ENCODE measurements at places on chromosomes 6 and 20.

GRCh38 chr6:30849903-30850651 is 34.2 kb upstream of the DDR1 start:
- DNase-seq, result no peak

DNA sequence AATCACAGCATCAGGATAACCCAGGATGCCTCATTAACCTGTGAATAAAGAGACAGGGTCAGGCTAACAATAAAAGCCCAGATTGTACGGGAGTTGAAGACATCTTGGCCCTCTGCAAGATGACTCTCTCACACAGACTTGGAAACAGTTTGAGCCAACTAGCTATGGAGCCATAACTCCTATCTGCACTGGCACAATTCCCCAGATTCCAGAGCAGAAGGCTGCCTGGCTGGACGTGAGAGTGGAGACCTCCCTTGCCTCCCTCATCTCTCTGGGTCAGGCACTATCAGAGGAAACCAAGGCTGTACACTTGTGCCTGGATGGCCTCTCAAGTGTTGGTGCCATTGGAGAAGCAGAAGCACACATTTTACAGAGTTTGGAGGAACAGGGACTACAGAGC is 312.6 kb downstream of the THBS2 start:
- DNase-seq, result no peak

DNA sequence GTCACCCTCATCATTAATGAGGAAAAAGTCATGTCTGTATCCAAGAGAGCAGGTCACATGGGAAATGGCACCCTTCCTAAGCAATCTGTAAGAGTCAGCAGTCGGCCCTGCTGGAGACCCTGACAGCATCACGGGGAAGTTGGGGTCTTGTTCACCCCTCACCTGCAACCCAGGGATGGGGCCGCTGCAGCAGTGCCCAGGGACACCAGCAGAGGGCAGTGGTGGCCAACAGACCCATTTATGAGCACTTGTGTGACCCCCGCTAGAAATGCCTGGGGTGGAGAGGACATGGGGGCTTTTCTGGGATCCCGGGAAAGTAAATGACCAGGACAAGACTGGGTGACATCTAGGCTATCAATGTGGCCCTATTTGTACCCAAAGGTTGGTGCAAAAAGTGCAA is 35.9 kb downstream of the ANKRD60 start:
- no peak for DNase-seq

GRCh38 chr6:6712449-6713403 is 124.2 kb downstream of the LY86 start:
- no peak for DNase-seq

DNA sequence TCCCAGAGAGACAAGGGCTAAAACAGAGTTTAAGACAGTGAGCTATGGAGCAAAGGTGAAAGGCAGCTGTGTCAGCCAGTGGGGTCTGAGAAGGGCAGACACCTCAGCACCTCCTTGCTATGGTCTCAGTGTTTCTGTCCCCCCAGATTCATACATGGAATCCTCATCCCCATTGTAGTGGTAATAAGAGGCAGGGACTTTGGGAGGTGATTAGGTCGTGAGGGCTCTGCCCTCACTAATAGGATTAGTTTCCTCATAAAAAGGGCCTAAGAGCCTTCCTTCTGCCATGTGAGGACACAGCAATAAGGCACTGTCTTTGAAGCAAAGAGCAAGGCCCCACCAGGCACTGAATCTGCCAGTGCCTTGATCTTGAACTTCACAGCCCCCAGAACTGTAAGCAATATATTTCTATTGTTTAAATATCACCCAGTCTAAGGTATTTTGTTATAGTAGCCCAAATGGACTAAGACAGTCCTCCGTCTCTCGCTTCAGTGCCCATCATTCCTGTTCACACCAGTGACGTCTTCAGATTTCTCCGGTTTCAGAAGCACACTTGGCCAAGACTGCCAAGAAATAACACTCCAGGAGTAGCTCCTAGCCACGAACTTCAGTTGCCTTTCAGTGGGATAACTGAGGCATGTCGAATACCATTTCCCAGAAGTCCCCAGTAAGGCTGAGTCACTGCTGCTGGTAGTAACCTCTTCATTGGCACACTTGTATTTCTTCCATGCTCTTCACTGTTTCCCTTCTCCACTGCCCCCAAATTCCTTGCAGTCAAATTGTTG is 32.8 kb downstream of the SLC13A3 start:
- DNase-seq, result no peak

- no peak for DNase-seq
Observed at GRCh38 chr6:168154263-168154917, 75.4 kb upstream of the FRMD1 start.

- no peak for DNase-seq
Observed at GRCh38 chr6:116500969-116501433, 10.4 kb upstream of the CALHM5 start.

GRCh38 chr20:25992146-25992545 is 295.5 kb upstream of the ZNF337 start:
- DNase-seq, result no peak

DNA sequence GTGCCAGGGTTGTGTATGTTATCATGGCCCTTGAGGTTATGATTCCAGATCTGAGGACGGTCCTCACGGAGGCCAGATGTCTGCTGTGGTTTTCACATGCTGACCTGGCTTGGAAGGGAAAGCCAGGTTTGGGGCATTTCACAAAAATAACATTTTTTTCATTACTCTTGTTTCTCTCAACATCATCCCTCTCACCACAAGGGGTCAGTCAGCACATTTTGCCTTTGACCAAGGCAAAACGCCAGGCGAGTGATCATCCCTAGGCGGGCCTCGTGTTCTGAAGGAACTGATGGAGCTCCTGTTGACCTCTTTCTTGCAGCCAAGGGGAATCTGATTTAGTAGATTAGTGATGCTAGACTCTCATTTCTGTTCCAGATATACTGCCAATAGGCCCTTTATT is 133.5 kb downstream of the TBC1D7 start:
- DNase-seq, result no peak

- DNase-seq, result no peak
Observed at GRCh38 chr6:36671687-36672375, 6.7 kb upstream of the CDKN1A start.

GRCh38 chr6:132404736-132405135 is 3.5 kb upstream of the MOXD1 start:
- no peak for DNase-seq

DNA sequence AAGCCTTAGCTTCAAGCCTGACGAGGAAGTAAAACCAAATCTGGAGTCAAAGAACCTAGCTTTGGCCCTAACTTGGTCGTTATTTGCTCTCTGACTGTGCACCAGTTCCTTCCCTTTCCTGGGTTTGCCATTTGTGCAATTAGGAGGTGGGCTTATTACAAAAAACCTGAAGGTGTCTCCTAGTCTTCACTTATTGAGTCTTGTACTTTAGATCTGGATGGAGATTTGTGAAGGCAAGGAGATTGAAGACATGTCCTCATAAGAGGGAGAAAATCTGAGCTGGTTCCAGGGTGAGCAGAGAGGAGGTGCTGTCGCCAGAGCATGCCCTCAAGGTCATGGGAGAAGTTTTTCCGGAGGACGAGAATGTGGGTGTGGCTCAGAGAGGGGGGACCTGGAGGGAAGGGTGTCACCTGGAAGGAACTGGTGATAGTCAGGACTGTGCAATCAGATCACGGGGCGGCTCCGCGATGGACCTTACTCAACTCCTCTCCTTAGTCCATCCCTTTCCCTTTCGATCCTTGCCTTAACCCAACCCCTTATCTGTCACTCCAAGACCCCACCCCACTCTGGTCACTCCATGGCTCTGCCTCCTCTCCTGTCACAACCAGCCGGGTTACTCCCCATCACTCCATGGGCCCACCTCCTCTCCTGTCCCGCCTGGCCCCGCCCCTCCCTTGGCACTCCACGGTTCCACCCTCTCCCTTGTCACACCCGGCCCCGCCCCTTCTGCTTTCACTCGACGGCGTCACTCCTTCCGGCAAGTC is 588 bp upstream of the ACSS2 start:
- DNase-seq, result no peak

GRCh38 chr20:137668-138490 is 4.5 kb upstream of the DEFB126 start:
- DNase-seq, result no peak

- no peak for DNase-seq
Observed at GRCh38 chr20:50398821-50399554, 111.2 kb upstream of the PTPN1 start.

GRCh38 chr20:3813848-3814581 is 6.3 kb upstream of the AP5S1 start:
- DNase-seq, result no peak

DNA sequence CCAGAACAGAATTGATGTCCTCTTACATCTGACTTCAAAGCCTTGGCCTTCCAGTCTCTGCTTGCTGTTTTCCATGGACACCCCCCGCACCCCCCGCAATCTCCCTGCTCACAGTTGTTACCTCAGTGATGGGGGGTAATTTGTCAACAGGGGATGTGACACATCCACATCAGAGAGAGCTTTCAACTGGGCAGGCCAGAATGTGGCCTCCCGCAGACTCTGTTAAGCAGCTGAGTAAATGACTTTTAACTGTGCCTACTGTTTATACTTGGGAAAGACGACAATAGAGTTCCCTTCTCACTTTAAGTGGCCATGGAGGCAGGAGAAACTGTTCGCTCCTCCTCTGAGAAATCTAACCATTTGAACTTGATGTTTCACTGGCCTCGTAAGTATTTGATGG is 51.0 kb downstream of the TXNDC5 start:
- no peak for DNase-seq

DNA sequence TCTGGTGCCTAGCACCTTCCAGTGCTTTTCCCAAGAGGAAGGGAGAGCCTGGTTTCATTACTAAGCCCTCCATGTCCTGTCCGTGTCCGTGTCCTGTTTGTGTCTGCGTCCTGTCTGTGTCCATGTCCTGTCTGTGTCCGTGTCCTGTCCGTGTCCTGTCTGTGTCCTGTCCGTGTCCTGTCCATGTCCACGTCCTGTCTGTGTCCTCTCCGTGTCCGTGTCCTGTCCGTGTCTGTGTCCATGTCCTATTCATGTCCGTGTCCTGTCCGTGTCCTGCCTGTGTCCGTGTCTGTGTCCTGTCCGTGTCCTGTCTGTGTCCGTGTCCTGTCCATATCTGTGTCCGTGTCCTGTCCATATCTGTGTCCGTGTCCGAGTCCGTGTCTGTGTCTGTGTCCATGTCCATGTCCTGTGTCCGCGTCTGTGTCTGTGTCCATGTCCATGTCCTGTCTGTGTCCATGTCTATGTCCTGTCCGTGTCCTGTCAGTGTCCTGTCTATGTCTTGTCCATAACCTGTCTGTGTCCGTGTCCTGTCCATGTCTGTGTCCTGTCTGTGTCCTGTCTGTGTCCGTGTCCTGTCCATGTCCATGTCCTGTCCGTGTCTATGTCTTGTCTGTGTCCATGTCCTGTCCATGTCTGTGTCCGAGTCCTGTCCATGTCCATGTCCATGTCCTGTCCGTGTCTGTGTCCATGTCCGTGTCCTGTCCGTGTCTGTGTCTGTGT is 54.4 kb upstream of the BHLHE23 start:
- DNase-seq, result no peak

GRCh38 chr6:150150821-150151646 is 8.2 kb downstream of the PPP1R14C start:
- no peak for DNase-seq

GRCh38 chr6:157985378-157986155 is 3.9 kb downstream of the SYNJ2 start:
- DNase-seq, result no peak

- DNase-seq, result no peak
Observed at GRCh38 chr6:140478631-140479030, 1104.2 kb upstream of the CITED2 start.

DNA sequence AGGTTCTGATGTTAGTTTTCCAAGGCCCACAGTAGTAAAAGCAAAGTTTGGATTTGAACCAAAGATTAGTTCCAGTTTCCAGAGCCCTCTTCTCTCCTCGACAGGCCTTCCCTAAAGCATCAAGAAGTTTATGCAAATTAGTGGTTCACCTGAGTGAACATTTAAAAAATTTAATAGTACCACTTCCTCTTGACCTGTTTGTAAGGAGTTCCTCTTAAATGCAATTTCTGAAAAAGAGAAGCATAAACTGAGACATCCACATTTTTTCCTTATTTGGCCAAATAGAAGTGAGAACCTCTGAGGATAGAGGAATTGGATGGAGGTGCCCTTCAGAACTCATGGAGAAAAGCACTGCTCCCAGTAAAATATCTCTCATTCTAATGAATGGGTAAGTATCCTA is 1.2 kb upstream of the DSE start:
- no peak for DNase-seq

DNA sequence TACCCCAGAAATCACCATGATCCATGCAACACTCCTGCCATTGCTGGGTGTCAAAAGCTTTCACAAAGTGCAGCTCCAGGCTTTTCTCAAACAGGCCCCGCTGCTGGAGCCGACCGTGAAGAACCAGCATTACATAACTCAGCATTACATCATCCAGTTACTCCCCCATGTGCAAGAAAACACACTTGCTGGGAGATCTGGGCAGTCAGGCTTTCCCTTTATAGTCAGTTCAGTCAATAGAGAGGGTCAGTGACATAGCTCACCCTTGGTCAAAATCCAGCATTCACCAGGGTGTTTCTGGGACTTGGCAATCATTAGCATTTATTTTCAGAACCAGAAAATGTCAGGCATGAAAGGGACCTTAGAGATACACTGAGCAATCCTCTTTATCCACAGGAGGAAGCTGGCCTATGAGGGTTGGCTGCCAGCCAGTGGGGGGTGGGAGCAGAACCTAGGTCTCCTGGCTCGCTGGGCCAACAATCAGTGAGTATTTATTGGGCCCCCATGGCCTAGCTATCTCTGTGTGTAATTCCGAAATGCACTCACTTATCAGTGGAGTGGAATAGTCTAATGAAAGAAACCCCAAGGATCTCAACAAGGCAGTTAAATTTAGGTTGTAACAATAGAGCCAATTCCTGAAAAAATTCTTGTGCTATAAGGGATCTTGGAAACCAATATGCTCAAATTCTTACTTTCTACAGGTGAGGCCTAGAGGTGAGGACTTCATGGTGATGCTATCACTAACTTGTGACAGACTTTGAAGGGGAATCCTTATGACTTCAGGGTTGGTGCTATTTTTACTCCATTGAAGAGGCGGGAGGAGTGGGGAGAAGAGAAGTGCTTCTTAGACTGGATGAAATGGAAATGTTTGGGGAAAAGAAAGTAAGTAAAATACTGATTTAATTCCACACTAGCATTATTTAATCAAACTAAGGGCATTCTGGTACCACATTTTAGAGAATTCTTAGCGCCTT is 54.6 kb downstream of the LYRM4 start:
- DNase-seq, result peak; percentile 63

DNA sequence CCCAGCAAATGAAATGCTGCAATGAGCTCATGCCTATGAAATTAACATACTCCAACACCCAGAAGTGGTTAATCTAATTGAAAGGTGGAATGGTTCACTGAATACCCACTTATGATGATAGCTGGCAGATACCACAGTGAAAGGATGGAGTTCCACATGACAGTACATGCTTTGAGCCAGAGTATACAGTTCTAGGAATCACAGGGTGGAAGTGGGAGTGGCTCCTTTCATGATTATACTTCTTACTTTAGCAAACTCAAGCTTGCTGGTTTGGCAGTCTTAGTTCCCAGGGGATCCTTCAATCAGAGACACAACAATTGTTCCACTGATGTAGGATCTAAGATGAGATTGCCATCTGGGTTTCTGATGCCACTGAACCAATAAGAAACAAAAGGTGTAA is 21.5 kb downstream of the CD164 start:
- DNase-seq, result no peak
